Mucosa of descending colon (tissue), 3 donors: ENCODE measurements at places on chromosomes 1 and 21. TPM values are rescaled to one million over a fixed set of nuclear protein-coding genes. Genes with fewer than 3 reads are reported as not detected.

Gene CYB561D1
- 16.0 TPM for total RNA-seq

Gene C8B
- total RNA-seq = not detected

- no peak for DNase-seq
Observed at GRCh38 chr1:145995964-145996432, 381 bp downstream of the TXNIP start.

Gene ANXA9
- not detected for total RNA-seq

DNA sequence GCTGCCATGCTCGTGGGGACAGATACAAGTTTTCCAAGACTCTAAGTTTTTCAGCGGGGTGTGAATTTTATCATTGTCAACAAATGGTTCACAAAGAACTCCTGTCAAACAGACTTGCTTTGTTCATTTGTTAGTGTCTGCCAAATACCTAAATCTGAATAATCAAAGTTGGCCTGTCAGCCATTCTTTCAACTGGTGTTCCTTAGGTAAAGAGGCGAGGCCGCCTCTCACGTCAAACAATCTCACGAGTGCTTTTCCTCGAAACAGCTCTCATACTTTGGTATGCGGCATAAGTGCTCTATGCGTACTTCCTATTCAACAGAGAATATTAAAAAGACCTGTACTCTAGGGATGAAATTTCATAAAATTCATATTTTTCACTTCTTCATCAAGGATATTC, 51.4 kb upstream of the KANK4 start:
- DNase-seq = no peak

DNA sequence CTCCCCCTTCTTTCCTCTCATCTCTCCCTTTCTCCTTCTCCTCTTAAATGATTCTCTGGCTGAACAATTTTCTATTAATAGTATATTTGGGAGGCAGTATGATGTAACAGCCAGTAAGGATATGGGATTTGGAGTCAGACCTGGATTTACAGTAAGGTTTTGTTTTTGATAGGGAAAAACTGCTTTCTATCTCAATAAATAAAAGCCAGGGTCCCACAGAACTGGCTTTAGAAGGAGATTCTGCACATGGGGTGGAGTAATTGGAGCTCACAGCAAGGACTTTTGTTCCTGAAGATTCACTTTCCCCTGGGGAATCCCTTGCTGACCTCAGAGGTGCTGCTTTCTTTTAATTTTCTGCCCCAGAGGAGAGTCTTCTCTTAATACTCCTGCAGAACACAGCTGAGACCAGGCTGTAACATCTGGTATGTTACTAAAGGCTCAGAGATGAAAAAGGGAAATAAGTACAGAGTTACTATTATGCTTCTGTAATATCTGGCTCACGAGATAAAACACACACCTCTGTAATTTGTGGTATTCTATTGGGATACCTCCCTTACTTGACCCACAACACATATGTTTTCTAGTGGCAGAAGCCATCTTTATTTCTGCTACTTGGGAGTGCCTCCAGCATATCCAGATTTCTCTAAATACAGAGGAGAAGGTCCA, 13.4 kb downstream of the EPB41 start:
- no peak for DNase-seq

DNA sequence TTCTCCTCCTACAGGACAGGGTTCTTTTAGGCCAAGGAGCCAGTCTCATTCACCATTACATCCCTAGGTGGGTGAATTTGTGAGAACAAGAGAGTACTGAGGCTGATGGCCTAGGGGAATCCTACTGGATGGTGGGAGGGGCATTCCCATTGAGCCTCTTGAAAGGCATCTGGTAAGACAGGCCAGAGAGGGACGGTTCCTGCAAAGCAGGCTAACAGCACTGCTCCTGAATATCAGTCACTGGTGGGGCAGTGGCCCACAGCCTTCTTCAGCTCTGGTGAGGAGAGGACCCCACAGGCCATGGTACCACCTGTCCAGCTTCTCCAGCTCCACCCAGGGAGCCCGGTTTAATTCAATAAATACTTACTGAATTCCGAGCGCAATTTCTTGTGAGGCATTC, 125.9 kb upstream of the EDN2 start:
- DNase-seq = no peak

GRCh38 chr1:87030740-87031690, 116.6 kb downstream of the HS2ST1 start:
- DNase-seq = no peak

- DNase-seq = peak; percentile 18
Observed at GRCh38 chr1:11796036-11796828, 9.5 kb downstream of the MTHFR start.

DNA sequence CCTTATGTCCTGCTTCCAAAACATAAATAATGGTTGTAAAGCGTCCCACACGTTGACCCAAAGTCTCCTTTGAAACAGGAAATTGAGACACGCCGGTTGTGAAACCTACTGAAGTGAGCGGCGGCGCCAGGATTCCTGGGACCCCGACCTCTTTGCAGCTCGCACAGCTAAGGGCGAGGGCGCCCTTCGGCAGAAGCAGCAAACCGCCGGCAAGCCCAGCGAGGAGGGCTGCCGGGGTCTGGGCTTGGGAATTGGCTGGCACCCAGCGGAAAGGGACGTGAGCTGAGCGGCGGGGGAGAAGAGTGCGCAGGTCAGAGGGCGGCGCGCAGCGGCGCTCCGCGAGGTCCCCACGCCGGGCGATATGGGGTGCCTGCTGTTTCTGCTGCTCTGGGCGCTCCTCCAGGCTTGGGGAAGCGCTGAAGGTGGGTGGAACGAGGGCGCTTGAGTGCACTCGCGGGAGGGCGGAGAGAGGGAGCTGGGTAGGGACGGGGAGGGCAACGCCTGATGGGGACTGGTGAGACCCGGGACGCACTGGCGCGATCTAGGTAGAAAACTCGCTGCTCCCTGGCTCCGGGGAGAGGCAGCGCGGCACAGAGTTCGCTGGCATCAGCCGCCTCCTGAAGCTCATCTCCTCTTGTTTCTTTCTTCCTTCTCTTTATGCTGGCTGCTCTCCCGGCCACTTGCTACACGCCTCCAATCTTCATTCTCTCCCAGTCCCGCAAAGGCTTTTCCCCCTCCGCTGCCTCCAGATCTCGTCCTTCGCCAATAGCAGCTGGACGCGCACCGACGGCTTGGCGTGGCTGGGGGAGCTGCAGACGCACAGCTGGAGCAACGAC, at the start of gene CD1D:
CD1D (plus strand) TSS at position 155 of the 836 bp plus-strand sequence; CDS start at position 362, 207 bp downstream.
- peak; percentile 73 for DNase-seq

Gene SMCP
- total RNA-seq = not detected

- DNase-seq = peak; percentile 56
Observed at GRCh38 chr1:149942207-149942606, 5.5 kb upstream of the MTMR11 start.

Gene OR2T35
- not detected for total RNA-seq

DNA sequence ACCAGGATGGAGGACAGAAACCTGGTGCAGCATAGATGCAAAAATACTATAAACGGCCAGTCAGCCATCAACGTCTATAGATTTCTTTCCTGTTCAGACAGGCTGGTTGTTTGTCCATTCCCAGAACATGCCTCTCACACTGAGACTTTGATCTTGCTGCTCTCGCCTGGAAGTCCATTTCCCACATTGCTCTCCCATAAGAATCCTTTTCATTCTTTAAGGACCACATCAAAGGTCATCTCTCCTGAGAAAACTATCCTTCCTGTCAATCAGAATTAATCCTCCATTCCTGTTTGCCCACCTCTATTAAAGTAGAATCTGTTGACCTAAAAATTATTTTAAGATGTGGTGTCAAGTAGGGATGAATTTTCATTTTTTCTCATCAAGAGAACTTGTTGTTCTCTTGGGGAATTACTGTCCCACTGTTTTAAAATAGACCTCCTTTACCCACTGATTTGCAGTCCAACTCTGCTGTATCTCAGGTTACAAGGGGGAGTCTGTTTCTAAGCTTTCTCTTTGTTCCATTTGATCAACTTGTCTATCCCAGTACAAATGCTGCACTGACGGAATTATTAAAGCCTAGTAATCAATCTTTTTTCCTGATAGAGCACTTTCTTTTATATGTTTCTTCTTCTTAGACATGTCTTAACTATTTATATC, 172.7 kb downstream of the PATJ start:
- no peak for DNase-seq

DNA sequence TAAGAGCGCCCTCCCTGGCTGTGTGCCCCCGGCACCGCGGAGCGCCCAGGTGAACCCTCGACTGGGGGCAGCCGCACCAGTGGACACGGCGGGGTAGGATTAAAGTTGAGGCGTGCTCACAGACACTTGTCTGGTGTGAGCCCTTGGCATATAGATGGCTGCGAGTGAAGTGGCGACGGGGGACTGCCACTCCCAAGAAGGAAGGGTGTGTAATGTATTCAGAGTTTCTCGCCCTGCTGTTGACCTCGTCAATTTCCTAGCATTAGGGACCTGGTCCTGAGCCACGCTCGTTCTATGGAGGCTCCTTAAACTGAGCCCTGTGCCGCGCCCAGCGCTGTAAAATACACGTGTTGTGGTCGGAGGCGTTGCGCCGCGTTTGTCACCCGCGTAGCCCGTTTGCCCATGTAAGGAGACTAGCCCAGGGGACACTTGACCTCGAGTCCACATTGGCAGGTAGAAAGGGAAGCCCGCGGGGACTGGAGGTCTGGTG, 554 bp downstream of the EVA1C start:
- DNase-seq = peak; percentile 85

- no peak for DNase-seq
Observed at GRCh38 chr1:212678456-212679410, 20.9 kb downstream of the BATF3 start.

DNA sequence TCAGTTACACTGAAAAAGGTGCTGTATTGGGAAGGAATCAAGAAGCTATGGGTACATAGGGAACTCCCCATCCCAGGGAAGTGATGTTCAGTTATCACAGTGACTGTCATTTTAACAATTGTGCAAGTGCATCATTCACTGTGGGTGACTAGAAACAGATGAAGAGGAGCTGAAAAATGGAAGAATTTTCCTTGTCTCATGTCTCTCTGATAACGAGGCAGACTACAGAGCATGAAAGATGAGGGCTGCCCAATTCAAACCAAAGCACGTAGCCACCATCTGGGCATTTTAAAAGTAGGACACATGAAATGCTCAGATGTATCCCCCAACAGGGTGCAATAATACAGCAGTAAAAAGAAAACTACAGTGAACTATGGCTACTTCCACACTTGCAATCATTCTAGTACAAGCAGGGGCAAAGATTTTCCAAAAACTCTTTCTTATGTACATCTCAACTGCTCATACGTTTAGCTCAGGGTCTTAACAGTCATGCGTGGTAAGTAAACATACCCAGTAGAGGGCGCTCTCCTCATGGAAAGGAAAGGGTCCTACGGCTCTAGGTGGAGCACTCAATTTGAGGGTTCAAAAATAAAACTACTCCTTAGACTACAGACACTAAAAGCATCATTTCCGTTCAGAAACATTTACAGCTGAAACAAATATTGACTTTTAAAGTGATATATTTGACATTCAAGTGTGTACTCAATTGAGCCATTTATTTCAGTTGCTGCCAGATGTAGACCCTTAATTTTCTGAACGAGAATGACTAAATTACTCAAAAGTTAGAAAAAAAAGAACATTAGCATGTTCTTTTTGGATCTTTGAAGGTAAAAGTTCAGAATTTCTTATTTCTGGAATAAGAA, 143.2 kb downstream of the KCTD3 start:
- no peak for DNase-seq

- DNase-seq = no peak
Observed at GRCh38 chr1:67274623-67275325, 32.9 kb upstream of the IL12RB2 start.

Gene SLC9A1
- 126 TPM for total RNA-seq

- peak; percentile 69 for DNase-seq
Observed at GRCh38 chr1:2529784-2530512, at the start of gene HES5. HES5 (minus strand) TSS chr1:2530263; CDS start chr1:2530164, 99 bp downstream.

DNA sequence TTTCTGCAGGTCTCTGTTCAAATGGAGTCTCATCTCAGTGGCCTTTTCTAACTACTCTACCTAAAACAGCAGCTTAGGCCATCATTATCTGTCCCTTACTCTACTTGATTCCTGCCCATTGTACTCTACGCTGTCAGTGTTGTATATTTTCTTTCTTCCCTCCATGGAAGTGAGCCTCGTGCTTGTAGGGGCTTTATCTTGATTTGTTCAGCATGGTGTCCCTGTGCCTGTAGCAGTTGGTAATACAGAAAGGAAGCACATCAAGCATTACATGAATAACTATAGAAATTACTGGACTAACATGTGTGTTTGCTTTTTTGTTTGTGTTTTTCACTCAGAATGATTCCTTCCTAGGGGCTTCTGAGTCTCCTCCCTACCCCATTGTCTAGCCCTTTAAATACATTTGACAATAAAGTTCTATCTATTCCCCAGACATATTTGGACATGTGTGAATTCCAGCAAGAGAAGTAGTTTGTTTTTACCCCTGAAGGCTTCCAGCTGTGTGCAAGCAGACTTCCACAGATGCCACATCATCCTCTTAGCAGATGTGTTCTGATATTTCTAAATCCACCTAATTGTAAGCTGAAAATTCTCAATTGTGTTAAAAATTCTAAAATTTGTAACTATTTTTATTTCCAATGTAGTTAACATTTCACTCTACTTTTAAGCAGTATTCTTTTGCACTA, 40.3 kb downstream of the PRMT2 start:
- no peak for DNase-seq
